ENCODE measurements at places on chromosomes 5 and 9.

DNA sequence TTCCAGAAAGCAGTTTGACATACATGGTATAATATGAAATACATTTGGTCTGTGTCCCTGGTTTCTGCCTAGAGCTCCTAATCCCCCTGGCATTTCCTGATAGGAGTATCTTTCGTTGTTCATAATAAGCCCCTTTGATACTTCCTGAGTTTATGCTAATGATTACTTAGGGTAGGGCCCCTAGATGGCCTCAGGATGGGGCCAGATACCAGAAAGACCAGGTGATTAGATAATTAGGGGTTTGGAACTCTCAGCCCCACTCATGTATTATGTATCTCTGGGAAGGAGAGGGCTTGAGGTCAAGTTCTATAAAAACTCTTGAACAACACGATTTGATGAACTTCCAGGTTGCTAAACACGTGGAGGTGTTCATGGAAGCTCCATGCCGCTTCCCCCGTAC lies 163.3 kb upstream of the ZNF608 start:
- no peak for DNase-seq

DNA sequence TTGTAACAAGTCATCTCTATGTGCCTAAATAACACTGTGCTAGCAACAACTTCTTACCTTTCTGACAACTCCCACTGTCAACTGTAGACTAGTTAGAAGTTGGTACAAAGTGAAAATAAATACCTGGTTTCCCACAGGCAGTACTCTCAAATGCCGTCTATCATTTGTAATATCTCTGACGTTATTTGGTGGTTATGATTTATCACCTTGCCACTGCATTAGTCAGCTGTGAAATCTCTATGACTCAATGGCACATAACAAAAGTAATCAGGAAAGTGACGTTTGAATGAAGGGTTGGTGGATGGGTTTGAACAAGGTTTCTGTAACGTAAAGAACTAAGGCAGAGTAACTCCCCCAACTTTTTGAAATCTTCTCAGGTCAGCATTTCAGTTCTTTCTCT lies 592.3 kb downstream of the MAT2B start:
- DNase-seq = no peak

GRCh38 chr9:109477258-109478050 lies 20.7 kb downstream of the PTPN3 start:
- DNase-seq = no peak

- no peak for DNase-seq
Measured at GRCh38 chr5:60403343-60404006, 296.5 kb downstream of the DEPDC1B start.

GRCh38 chr9:130122456-130122855 lies 49.7 kb upstream of the NCS1 start:
- DNase-seq = no peak

DNA sequence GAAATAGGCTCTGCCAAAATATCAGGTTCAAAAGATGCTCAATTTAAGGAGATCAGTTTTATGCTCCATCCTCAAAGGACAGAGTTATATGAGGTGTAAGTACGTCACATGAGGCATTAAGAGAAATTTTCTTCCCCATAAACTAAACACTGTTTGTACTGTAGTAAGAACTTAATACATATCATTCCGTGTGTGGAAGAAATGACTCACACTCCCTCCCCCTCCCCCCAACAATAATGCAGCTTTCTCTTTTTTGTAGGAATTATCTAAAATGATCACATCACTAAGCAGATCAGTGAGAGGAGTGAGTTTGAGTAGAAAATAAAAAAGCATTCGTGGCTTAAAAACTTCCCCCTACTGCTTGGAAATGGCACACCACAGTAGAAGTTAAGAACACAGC lies 2.2 kb downstream of the CDH12 start:
- DNase-seq = no peak

GRCh38 chr5:150523472-150524350 lies 15.8 kb downstream of the NDST1 start:
- no peak for DNase-seq

DNA sequence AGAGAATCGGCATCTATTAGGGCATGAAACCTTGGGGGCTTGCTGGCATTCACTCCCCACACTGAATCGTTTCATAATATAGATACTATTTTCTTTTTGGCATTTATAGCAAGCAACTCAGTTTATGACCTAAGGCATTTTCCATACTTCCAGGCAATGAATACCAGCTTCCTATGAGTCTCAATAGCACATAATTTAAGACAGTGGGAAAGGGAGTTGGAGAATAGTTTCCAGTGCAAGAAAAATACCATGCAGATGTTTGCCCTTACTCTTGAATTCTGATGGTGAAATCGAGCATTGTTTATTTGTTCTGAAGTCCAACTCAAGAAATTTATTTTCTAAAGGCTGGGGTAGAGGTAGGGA lies 175.8 kb upstream of the KLF9 start:
- DNase-seq = no peak

DNA sequence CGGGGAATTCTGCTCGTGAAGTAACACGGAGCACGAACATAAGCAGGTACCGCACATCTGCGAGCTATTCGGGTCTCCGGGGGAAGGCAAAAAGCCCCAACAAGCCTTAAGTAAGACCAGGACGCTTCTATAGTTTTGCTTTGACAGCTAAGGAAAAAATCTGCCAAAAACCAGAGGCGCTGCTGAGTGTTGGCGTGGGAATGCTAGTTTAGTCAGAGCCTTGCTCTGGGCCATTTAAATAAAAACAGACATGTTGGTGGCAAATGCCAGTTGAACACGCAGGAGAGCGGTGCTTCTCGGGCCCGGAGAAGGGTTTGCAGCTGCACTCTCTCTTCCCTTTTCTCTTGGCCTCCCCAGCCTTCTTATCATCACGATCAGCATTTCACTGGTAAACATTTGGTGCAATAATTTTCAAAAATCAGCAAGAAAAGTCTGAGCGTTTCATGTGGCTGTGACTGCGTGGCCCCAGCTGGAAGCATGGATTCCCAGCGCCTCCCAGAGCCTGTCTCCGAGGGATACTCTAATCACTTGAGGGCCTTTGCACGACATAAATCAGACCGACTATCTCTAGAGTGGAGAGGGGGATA lies 6.4 kb upstream of the NOTCH1 start:
- no peak for DNase-seq

DNA sequence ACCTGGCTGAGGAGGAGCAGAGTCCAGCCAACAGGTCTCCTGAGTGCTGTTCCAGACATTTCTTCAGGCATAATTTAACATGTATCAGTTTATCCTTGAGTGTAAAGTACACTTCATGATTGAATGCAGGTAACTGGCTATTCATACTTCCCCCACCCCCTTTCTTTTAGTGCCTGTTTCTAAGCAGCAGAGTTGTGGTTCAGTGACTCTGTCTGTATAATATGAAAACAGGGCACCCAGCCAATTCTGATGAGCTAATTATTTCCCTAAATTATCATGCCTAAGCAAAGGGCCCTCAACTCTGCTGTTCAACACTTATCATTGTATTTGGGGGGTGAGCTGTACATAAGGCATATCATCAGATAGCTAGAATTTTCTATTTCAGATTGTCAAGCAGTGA lies 51.9 kb upstream of the ZSWIM6 start:
- no peak for DNase-seq

DNA sequence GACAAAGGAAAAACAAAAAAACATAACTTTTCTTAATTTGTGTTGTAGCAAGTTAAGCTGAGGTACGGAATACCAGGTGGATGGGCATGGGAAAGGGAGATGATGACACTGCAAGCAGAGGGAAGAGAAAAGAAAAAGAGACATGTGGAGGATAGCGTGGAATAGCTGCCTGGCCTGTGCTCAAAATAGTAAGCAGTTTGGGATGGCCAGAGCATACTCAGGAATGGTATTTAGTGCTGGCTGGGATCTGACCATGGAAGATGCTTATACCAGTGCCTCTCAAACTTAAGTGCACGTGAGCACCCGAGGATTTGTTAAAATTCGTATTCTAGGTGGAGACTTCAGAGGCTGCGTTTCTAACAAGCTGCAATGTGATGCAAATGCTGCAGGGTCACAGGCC lies 41.3 kb downstream of the LNPEP start:
- DNase-seq = no peak

DNA sequence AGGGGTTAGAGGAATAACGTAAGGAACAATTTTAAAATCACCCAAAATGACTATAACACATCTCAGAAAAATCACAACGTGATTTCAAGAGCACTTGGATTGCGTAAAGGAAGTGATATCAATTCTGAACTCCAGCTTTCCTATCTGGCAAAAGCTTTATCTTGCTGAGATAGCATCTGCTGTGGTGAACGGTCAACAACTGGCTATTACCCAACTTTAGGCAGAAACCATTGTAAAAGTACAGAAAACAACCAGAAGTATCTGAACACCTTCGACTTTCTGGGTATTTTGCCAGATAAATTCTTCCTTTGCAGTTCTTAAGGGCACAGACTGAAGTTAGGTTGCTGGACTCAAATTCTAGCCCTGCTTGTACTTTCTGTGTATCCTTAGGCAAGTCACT lies 9.2 kb downstream of the ABLIM3 start:
- no peak for DNase-seq

GRCh38 chr5:7683753-7684152 lies 167.2 kb downstream of the CFAP90 start:
- DNase-seq = no peak

DNA sequence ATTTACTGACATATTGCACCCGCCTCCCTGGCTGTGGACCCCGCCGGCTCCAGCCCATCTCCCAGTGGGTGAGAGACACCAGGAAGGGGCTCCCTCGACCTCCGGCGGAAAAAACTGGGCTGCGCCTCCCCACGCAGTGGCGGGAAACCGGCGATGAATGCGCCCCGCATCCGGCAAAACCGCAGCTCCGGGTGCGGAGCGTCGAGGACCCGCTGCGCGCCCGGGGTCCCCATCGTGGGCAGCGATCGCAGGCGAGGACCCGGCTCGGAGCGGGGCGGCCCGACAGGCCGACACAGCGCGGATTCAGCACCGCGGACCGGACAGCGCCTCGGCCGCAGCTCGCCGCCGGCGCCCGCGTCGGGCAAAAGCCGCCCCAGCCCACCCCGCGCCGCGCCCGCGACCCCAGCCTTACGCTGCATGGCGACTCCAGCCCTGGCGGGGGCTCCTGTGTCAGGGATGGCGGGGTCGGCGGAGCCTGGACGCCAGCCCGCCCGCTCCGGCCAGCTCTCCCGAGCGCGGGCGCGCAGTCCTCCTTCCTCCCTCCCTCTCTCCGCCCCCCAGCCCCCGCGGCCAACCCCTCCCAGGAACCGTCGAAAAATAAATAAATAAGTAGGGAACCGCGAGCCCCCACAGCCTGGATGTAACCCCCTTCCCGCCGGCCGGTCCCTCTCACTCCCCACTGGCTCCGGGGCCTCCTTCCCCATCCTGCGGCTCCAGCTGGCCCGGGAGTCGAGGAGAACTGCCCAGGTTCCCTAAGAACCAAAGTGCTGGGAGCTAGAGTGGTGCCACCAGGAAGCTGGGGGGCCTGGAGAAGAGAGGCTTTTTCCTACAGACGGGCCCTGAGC lies 3.1 kb downstream of the LHX3 start:
- DNase-seq = no peak

DNA sequence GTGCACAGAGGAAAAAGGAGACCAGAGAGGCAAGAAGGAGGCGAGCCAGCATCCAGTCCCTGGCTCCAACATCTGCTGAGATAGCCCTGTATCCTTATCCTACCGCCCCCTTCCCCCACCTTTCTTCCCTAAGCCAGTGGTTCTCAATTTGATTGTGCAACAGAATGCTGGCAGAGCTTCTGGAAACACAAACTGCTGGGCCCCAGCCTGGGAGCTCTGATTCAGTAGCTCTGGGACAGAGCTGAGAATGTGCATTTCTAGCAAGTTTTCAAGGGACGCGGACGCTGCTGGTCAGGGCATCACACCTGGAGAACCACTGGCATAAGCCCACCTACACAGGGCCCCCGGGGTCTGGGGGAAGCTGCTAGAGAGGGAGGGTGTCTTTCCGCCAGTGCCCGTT lies 21.1 kb downstream of the AK8 start:
- DNase-seq = no peak

- no peak for DNase-seq
Measured at GRCh38 chr5:6812800-6813731, 99.8 kb downstream of the TENT4A start.

DNA sequence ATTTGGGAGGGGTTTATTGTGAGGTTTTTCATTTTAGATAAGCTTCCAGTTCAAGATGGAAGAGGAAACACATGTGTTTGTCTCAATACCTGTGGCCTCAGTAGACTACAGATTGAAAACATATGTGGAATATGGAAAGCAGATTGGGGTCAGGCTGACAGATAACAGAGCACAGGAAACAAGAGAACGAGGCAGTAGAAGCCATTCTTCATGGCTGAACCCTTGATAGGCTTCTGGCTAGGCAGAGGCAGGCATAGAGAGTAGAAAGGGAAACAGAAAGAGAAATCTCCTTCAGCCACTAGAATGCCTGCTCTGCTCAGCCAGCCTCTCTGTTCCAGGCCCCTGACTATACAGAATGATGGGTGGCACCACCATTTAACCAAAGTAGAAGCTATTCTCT lies 152.5 kb downstream of the MUSK start:
- no peak for DNase-seq

GRCh38 chr5:36535378-36535777 lies 71.0 kb upstream of the SLC1A3 start:
- DNase-seq = no peak

DNA sequence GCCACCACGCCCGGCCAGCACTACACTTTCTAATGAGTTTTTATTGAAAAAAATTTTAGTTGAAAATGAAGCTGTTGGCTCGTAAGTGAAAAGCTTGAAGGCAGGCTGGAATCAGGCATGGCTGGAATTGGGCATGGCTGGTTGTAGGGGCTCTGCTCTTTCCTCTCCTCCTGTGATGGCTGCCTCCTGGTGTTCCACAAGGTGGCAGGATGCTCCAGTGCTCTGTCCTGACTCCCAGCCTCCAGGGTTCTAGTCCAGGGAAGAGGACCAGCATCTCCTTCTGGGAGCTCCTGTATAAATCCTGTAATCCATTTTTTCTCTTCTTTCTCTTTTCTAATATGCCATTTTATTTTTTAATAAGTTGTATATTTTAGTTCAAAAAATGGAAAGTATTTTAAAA lies 57.2 kb upstream of the DHFR start:
- no peak for DNase-seq

GRCh38 chr9:97903177-97903576 lies 19.1 kb downstream of the TRMO start:
- no peak for DNase-seq

GRCh38 chr5:56803025-56803424 lies 12.3 kb upstream of the MAP3K1 start:
- no peak for DNase-seq

- DNase-seq = no peak
Measured at GRCh38 chr9:21576331-21577189, 94.4 kb upstream of the IFNE start.

DNA sequence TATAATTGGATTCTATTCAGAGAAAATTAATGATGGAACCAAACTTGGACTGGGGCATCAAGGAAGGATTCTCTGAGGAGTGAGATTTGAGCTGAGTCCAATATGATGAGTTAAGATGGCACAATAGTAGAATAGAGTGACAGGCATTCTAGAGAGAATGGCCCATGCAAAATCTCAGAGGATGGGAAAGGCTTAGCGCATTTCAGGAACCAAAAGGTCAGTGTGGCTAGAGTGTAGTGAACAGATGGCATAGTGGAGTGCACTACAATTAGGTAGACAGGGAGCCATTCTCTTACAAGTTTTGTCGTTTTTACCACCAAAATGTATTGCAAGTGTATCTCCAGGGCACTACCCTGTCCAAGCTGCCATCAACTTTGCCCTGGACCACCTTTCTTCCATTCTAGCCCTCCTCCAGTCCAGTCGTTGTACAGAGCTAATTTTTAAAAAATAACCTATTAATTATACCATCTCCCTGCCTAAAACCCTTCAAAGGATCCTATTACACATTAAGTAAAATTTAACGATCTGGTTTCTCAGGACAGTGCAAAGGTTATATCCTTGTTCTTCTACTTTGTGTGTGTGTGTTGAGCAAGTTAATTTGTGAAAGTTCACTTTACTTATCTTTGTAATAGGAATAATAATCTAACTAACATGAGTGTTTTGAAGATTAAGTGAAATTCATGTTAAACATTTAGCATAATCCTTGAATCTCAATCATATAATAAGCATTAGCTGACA lies 211.7 kb downstream of the COMMD10 start:
- no peak for DNase-seq
